ENCODE measurements at places on chromosomes 2 and 18.

DNA sequence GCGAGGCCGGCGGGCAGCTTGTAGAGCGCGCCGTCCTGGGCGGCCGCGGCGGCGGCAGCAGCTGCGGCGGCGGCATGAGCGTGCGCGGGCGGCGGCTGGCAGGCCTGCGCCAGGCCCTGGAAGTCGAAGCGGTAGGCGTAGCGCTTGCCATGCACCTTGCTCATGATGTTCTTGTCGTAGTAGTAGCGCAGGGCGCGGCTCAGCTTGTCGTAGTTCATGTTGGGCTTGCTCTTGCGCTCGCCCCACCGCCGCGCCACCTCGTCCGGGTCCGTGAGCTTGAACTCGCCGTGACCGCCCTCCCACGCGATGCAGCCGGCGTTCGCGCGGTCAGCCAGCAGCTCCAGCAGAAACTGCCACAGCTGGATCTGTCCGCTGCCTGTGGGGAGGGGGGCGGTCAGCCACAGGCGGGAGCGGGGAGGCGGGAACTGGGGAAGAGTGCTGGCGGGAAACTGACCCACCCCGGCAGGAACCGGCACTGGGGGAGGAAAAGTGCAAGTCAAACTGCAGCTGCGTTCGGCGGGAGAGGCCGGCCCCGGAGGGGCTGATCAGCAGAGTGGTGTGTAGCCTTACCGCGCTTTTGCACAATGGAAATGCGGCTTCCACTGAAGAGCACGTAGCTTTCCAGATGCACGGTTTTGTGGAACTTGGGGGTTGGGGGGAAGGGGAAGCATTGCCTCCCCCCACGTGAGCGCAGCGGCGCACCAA is 3.0 kb downstream of the FEV start:
- DNase-seq, result no peak

GRCh38 chr2:5661362-5661761 is 30.8 kb upstream of the SOX11 start:
- DNase-seq, result no peak

GRCh38 chr18:42675810-42676209 is 439.7 kb downstream of the RIT2 start:
- no peak for DNase-seq

- no peak for DNase-seq
Measured at GRCh38 chr2:127231130-127231865, 11.2 kb upstream of the CYP27C1 start.

- DNase-seq, result no peak
Measured at GRCh38 chr2:96687266-96687665, 44.7 kb downstream of the FER1L5 start.

DNA sequence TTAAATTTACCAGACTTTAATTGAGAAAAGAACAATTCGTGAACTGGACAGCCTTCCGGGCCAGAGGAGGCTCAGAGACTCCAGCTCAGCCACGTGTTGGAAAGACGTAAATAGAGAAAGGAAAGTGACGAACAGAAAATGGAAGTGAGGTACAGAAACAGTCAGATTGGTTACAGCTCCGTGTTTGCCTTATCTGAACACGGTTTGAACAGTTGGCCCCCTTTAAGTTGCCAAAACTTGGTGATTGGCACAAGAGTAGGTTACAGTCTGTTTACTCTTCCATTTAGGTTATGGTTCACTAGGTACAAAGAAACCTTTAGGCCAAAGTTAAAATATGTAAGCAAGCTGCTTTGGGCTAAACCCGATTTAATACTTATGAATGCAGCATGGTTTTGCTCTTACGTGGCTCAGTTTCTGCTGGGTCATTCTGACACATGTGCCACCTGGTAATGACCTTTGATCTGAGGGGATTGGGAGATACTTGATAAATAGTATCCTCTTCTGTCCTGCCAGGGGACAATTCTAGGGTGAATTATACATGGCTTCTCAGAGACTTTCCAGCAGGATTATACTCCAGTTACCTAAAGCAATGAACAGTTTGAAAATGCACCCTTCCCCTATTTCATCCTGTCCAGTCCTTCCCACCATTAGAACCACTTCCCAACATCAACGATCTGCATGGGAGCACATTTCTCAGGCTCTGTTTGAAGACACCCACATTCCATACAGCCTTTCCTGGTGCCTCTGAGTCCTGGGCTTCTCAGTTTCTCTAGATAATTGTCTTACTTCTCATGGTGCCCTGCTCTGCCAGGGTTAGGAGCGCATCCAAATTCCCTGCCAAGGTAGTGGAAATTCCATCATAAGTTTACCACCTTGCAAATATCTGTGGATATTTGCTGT is 65.1 kb upstream of the TGIF1 start:
- no peak for DNase-seq

DNA sequence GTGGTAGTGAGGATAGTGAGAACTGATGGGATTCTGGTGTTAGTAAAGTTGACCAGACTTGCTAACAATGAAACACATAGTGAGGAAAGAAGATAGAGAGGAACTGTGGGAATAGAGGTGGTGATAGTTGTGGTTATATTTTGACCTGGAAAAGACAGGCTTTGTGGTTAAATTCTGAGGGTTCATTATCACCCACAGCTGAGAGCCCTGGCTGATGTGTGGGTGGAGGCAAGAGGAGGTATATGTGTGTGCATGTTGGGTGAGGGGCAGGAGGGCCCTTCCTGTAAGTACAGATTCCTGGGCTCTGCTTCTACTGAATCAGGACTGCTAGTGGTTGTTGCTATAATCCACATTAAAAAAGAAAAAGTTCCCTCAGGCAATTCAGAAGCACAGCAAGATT is 26.2 kb upstream of the TMEM163 start:
- no peak for DNase-seq

- no peak for DNase-seq
Measured at GRCh38 chr2:86285571-86285970, 51.9 kb downstream of the REEP1 start.

GRCh38 chr2:11869391-11869991 is 123.1 kb downstream of the LPIN1 start:
- no peak for DNase-seq

DNA sequence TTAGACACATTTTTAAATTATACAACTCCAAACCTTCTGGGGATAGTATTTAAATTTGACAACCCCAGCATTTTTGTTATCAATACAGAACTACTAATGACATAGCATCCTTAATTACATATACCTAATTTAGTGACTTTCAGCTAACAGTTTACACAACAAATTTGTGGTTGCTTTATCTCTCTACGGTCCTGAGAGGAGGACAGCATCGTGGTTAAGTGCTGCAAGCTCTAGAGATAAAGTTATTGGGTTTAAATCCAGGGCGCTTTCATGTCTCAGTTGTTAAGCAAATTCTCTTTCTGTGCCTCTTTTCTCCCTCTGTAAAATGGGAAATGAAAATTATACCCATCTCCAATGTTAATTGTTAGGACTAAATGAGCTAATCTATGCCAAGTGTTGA is 129.3 kb downstream of the METTL4 start:
- no peak for DNase-seq

- DNase-seq, result no peak
Measured at GRCh38 chr2:239150125-239151011, 250.5 kb downstream of the HDAC4 start.

DNA sequence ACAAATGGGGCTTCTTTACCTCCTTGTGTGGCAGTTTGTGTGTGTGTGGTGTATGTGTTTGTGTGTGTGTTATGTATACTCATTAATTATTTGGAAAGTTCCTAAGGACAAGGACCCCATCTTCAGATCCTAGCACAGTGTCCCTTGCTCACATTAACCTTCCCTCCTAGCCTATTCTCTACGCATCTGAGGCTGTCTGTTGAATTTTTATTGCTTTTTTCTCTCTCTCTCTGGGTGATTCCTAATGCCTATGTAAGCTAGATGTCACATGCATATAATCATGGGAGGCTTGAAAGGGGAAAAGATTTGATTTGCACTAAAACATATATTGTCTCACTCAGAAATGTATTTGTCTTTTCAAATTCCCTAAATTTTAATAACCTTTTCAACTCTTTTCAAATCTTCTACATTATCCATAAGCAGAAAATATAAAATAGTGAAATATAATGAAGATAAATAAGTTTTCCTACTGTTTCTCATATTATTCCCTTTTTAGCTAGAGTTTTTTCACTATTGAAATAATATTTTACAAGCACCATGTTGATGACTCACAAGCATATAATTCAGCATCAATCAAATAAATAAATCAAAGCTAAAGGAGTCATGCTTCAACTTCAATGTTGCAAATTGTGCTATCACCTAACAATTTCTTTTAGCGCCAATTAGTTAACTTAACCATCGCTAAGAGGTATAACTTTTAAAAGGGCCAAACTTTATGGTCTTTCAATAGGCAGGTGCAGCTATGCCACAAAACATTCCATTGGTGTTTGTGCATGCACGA is 199.0 kb upstream of the ERBB4 start:
- DNase-seq, result no peak

GRCh38 chr2:161427664-161428587 is 11.8 kb downstream of the TBR1 start:
- DNase-seq, result no peak

DNA sequence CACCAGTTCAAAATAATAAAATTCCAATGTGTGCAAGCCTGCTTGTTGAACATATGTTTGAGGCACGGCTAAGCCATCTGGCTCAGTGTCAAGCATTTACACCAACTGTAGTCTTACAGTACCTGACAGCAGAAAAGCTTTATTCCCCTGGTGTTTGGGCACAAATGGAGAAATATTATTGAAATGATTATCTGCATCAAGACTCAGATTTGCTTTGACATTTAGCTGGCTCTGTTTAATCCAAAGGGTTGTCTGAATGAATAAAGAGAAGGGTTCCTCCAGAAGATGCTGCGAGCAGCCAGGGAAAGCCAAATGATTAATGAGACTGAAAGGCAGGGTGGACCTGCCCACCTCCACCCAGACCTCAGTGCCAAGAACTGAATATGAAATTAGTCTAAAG is 393.2 kb upstream of the GALNT5 start:
- no peak for DNase-seq

GRCh38 chr2:59084326-59084725 is 843.2 kb upstream of the FANCL start:
- no peak for DNase-seq

DNA sequence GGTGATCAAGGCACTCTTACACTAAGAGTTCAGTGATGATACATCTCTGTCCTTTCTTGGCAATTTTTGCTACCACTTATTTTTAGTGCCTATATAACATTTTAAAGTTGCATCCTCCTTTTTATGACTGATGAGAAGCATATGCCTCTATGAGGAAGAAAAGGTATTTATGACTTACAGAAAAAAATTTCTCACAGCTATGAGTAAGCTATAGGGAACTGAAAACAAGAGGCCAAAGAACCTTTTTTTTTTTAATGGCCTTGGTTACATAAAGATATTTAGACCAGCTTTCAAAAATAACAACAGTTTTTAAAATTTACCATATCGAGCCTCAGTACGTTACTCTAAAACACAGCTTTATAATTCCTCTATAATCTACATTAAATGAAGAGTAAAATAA is 21.3 kb downstream of the MBD5 start:
- peak; percentile 37 for DNase-seq

DNA sequence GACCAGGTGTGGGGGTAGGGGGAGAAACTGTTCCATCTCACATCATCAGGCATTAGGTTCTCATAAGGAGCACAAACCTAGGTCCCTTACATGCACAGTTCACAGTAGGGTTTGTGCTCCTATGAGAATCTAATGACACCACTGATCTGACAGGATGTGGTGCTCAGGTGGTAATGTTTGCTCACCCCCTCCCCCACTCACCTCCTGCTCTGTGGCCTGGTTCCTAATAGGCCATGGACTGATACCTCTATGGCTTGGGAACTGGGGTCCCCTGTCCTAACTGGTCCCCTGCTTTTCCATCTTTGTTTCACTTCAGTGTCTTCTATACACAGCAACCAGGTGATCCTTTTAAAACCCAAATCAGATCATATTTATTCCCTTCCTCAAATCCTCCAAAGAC is 267.8 kb downstream of the TNS1 start:
- no peak for DNase-seq

GRCh38 chr18:79582978-79583377 is 96.6 kb upstream of the CTDP1 start:
- no peak for DNase-seq

GRCh38 chr18:58671111-58671631 is at the start of gene MALT1:
MALT1 (plus strand) TSS chr18:58671465; CDS start chr18:58671644, 179 bp downstream.
- no peak for DNase-seq

DNA sequence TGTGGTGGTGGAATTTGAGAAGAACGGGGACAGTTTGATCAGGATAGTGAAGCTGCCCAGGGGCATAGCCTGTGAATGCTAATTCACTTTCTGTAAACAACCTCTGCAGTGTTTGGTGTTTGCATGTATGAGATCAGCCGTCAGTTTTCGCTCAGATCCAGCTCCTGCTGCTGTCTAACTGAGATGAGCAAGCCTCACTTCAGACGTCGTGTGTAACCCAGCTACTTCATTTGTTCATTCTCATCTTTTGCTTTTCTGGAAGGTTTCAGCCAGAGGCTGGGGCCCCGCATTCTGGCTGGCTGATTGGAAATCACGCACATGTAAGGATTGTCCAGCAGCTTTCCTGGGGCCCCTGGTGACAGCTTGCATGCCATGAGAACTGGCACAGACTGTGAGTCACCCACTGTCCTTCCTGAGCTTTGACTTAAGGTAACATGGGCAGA is 48.9 kb downstream of the LDLRAD4 start:
- no peak for DNase-seq

DNA sequence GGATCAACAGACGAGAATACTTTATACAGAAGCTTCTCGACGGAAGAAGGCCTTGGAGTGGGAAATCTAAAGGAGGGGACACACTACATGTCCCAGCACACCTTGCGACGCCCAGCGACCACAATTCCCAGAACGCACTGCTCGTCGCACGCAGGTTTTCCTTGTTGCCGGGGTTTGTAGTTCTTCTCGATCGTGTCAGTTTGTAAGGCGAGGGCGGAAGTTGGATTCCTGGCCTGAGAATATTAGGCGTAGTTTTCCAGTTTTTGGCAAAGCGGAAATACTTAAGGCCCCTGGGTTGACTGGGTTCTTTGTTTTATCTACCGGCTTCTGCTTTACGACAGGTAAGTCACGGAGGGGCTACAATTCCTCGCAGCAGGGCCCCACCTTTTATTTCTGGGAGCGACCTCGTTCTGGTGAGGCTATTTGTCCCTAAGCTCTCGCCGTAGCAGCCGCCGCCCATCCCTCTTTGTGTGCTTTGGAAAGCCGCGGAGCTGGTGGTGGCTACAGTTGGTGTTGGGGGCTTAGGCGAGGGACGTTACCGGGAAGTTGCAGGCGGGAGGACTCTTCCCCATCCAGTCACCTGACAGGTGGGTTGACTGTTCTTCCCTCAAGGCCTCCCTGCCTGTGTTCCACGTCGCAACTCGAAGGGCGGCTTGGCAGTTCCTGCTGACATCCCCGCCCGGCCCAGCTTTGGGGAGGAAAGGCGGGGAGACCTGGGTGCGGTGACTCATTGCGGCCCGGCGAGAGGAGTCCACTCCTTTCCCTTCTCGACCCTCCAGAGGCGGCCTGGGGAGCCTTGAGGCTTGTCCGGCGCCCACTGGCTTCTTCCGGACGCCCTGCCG is at the start of gene DYNC1I2:
DYNC1I2 (plus strand) TSS at position 183 of the 842 bp plus-strand sequence. CDS start 2,687 bp downstream, outside the sequence.
- DNase-seq, result peak; percentile 94

GRCh38 chr18:67621049-67621713 is 104.7 kb upstream of the DSEL start:
- DNase-seq, result no peak

DNA sequence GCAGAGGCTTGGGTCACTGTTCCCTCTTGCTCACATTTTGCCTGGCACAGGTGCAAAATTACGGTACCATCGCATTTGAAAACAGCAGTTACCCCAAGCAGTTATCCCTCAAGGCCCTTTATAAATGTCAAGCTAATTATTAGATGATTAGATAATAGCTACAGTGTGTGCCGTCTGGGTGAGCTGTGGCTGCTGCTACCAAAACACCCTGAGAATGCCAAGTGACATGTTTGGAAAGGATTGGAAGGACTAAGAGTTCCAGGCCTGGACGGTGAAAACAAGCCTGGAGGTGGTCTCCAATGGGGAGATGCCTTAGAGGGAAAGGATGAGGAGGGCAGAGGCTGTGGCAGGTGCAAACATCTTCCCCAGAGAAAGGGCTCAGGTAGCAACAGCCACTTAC is 120.6 kb downstream of the CAPN13 start:
- DNase-seq, result no peak

Data from HS-5 (cell line).